Stimulated activated CD4-positive, alpha-beta T cell treated with anti-CD3 and anti-CD28 coated beads, Interleukin-1b, Interleukin-23, amount 100 ng/mL, for 1 hour (primary cell): ENCODE measurements at places on chromosomes 4 and X.

GRCh38 chr4:3203971-3204431 lies 45.0 kb upstream of the MSANTD1 start:
- DNase-seq, result no peak

GRCh38 chr4:80475798-80476197 lies 140.3 kb downstream of the CFAP299 start:
- DNase-seq, result no peak

DNA sequence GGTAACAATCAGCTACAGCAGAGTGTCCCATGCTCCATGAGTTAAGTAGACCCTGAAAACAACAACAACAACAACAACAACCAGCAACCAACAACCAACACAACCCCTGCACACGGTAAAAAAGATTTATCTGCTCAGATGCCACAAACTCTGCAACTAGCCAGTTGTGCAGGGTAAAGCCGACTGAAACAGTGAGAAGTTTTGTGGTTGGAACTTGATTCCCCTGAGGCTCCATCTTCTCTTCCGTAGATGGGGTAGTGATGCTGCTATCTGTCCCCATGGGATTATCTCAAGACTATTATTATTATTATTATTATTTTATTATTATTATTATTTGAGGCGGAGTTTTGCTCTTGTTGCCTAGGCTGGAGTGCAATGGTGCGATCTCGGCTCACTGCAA lies 50.6 kb upstream of the RAPGEF2 start:
- no peak for DNase-seq

- no peak for DNase-seq
These were observed 55.4 kb downstream of the GPC3 start for GRCh38 chrX:133929836-133930464.

GRCh38 chr4:77268108-77268507 lies 111.1 kb downstream of the CCNG2 start:
- no peak for DNase-seq

GRCh38 chrX:40772290-40772689 lies 36.9 kb upstream of the MED14 start:
- DNase-seq, result no peak

GRCh38 chr4:164056426-164057142 lies 562.1 kb downstream of the TMA16 start:
- DNase-seq, result no peak

DNA sequence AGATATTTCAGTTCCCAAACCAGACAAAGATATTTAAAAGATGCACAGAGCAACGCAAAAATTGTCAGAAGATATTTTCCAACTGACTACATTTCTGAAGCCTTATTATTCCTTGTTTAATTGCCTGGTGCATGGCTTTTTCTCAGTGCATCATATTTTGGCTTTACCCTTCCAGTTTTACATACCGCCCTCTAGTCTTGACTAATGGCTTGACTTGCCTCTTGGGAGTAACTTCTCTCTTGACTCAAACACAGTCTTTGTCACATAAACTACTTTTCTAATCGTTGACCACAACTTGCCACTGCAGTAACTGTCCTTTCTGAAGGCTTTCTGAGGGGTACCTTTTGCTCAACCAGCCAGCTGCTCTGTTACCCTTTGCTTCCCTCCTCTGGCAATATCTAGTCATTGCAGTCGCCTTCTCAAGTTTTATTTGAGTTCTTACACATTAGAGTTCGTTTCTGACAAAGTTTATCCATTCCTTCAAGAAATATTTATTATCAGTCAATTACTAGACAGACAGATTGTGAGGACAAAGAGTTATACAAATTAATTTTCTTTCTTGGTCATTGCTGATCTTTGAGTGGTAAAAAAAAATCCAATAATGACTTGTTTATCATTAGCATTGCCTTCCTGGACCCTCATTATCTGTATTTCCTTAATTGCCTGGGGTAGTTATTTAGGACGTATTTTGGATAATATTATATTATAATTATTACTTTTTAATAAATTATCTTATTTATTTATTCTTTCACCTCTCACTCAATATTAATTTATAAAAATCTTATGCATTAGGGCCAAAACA lies 506.9 kb upstream of the PCDH10 start:
- DNase-seq, result no peak

- no peak for DNase-seq
These were observed 63.4 kb upstream of the KLF3 start for GRCh38 chr4:38600575-38600974.

- DNase-seq, result no peak
These were observed 113.3 kb downstream of the PPP1R2C start for GRCh38 chrX:42664680-42665079.

GRCh38 chrX:9320940-9321339 lies 143.9 kb upstream of the TBL1X start:
- no peak for DNase-seq
